ENCODE measurements at places on chromosomes 2 and 18.

DNA sequence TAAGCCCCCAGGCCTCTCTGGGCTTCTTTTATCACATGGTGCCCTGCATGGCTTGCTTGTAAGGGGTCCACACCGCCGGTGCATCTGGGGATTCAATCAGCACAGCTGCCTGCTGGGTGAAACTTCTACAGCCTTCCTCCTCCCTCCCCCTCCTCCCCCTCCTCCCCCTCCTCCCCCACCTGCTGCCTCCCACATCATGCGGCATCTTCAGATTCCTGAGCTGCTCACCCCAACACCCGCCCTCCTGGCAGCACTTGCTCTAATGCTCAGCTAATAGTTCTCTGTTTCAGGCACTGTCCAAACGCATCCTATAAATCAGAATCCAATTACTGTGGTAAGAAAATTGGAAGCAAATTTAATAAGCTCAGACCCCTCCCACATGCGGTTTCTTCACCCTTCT, 150.7 kb downstream of the GALNT14 start:
- no peak for DNase-seq

GRCh38 chr18:41390309-41390708, 564.7 kb upstream of the PIK3C3 start:
- DNase-seq = no peak

- no peak for DNase-seq
Measured at GRCh38 chr2:140654565-140654964, 1476.3 kb downstream of the LRP1B start.

GRCh38 chr2:127531221-127531648, 4.2 kb upstream of the MYO7B start:
- DNase-seq = no peak

DNA sequence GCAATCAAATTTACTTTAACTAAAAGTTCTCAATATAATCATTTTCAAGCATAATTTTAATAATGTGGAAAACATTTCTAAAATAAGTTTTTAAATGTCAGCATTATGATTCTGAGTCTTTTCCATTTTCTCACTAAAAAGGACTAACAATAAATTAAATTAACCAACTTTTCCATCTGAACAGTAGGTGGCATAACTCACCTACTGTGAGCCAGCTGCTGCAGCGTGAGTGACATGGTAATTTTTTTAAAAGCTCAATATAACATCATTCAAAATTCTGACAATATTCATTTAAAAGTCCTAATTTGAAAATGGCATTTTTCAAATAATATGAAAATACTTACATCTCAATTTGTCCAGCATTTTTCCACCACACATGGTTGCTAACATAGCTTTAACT, 66.5 kb downstream of the DTNB start:
- no peak for DNase-seq

DNA sequence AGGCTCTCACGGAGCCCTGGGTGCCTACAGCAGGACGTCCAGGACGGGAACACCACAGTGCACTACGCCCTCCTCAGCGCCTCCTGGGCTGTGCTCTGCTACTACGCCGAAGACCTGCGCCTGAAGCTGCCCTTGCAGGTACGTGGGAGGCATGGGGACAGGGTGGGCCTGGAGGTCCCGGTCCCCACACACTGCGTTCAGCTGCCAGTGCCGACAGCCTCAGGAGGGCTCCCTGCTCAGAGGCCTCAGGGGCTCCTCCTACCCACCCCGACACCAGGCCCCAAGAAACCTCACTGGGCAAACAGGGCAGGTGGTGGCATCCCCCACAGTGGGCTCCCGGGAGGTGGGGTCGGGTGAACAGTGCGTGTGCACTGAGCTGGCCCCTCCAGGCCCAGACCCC, 10.8 kb downstream of the ANO7 start:
- no peak for DNase-seq

Data from stimulated activated CD8-positive, alpha-beta memory T cell treated with anti-CD3 and anti-CD28 coated beads, Interleukin-15, amount 100 ng/mL, for 1 hour (primary cell).